Breast epithelium (tissue), 4 donors: ENCODE measurements at places on chromosomes 3 and 15. TPM values are rescaled to one million over a fixed set of nuclear protein-coding genes. Genes with fewer than 3 reads are reported as not detected.

The LRRC3B gene
- total RNA-seq: 1.2 TPM

GRCh38 chr15:57198654-57199291 lies 177.5 kb upstream of the CGNL1 start:
- peaks cover 8% of the 10 kb centered on the region for H3K4me1 ChIP-seq
- no peaks in the 10 kb centered on the region for H3K27me3 ChIP-seq
- no peaks in the 10 kb centered on the region for H3K36me3 ChIP-seq
- DNase-seq: no peak
- H3K27ac ChIP-seq: no peak overlapping the region
- H3K4me3 ChIP-seq: no peak overlapping the region

DNA sequence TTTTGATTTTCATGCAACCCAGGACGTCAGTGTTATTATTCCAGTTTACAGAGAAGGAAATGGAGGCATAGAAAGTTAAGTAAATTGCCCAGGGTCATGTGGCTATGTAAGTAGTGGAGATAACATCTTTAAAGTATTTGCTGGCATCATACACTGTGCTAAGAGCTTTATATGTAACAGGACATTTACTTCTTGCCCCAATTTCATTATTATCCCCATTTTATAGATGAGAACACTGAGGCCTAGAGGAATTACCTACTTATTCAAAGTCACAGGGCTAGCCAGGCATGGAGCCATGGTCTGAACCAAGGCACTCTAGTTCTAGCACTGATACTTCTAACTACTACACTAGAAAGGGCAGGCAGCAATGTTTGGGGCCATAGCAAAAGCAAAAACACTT lies 107.3 kb upstream of the ANKRD28 start:
- no peaks in the 10 kb centered on the region for H3K4me1 ChIP-seq
- H3K4me3 ChIP-seq: no peak overlapping the region
- no peaks in the 10 kb centered on the region for H3K27me3 ChIP-seq
- no peak overlapping the region for H3K27ac ChIP-seq
- no peaks in the 10 kb centered on the region for H3K36me3 ChIP-seq
- no peak for DNase-seq

DNA sequence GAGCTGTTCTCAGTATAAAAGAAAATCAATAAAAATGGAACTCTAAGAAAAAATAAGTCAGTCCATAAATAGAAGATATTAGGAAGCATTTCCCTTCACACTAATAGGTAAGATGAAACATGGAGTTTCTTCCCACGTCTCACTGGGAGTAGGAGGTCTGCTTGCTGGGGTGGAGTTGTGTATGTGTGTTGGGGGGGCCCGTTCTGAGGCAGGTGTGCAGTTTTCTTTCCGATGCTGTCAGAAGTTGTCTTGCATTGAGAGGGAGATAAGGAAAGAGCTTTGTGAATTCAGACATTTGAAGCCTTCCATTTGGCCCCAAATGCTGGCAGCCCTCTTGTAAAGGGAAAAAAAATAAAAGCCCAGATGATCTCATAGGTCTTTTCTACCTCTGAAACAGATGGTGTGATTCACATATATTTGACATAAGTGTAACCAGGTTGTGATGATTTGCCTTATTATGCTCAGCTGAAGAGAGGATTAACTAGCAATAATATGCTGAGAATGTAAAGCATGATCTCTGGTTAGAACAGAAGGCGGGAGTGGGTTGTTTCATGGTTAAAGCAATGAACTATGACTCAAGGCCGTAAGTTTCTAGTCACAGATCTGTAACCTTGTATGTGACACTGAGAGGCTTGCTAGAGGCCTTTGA lies 8.8 kb downstream of the RASGRP1 start:
- H3K27me3 ChIP-seq: no peaks in the 10 kb centered on the region
- no peaks in the 10 kb centered on the region for H3K36me3 ChIP-seq
- H3K27ac ChIP-seq: no peak overlapping the region
- H3K4me3 ChIP-seq: no peak overlapping the region
- no peak for DNase-seq

- H3K4me1 ChIP-seq: no peaks in the 10 kb centered on the region
- H3K27ac ChIP-seq: no peak overlapping the region
- H3K36me3 ChIP-seq: no peaks in the 10 kb centered on the region
- no peak overlapping the region for H3K4me3 ChIP-seq
Measured at GRCh38 chr3:145936971-145937370, 224.0 kb downstream of the PLOD2 start.

GRCh38 chr3:39126532-39127071 lies 19.1 kb downstream of the TTC21A start:
- peak; percentile 43 for DNase-seq
- H3K36me3 ChIP-seq: no peaks in the 10 kb centered on the region
- H3K27ac ChIP-seq: peak overlapping the region; percentile 78
- no peaks in the 10 kb centered on the region for H3K27me3 ChIP-seq
- no peaks in the 10 kb centered on the region for H3K4me1 ChIP-seq

DNA sequence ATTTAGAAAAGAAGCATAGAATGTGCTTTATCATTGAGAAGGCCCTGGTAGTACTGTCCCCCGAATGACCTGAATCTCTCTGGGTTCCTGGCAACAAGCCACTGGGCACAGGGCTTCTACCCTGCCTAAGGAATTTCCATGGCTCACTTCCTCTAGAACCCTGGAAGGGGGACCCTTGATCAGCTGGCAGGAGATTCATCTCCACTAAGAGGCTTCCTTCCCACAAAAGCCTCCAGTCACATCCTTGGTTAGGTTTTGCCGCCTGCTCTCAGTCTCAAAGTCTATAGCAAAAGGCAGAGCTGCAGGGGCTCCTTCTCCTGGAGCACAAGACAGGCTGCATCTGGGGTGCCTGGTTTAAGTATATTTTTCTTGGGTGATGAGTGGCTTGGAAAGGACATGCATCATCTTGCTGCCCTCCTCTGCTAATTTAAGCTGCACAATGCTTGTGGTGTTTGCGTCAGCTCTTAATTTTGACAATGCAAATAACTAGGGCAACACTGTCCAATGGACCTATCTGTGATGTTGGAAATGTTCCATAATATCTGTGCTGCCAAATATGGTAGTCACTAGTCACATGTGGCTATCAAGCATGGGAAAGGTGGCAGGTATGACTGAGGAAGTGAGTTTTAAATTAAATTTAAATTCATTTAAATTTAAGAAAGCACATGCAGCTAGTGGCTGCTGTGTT lies 33.4 kb upstream of the RARRES1 start:
- H3K27me3 ChIP-seq: no peaks in the 10 kb centered on the region
- no peaks in the 10 kb centered on the region for H3K36me3 ChIP-seq
- no peak overlapping the region for H3K4me3 ChIP-seq
- peak overlapping the region; percentile 26 for H3K27ac ChIP-seq
- no peak for DNase-seq

DNA sequence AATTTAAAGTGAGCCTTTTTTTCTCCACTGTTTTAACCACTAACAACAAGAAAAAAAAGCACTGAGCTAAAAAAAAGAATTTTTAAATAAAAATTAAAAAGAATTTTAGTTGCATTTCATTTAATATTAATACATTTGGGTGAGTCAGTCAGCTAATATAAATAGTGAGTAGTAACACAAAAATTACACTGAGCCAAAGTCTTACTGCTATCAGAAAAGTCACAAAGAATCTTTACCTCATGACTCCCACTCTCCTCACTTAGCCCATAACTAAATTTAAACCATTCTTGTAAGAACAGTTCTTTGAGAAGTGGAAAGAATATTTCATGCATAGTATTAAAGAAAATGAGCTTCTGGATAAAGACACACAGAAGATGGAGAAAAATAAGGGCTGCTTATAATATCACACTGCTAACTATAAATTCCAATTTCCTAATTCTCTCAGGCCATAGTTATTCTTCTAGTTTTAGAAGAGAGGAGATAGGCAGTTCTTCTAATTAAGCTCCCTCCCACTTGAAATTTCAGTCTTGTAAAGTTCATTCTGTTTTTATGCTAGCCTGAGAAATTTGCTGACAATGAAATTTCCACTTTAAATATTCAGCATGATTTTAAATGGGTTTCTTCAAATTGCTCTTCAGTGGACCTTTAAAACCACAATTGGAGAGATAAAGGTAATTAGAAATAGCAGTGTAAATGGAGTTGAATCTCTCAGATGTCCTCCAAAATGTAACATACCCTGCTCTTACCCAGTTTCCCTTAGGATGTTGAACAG lies 17.6 kb downstream of the SHQ1 start:
- H3K36me3 ChIP-seq: peaks cover 5% of the 10 kb centered on the region
- H3K27me3 ChIP-seq: no peaks in the 10 kb centered on the region
- H3K4me3 ChIP-seq: no peak overlapping the region
- H3K27ac ChIP-seq: no peak overlapping the region
- no peak for DNase-seq
